ENCODE measurements at places on chromosomes 2 and 18.

- no peak for DNase-seq
Measured at GRCh38 chr18:35694808-35695207, 113.3 kb downstream of the GALNT1 start.

DNA sequence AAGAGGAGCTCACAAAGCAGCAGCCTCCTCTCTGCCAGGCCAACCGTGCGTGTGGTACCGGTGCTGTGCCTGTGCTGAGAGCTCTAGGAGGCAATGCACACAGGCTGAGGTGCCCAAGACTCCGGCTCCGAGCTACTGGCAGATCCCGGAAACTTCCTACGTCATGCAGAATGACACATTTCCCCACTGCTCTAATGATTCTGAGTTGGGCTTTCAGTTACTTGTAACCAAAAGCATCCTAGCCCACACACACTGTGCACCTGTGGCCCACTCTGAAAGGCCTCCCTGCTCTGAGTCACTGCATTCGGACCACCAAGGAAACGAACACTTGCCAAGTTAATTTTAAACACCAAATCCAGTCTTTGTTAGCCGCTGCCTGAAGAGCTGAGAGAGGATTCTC lies 9.3 kb upstream of the RNU4ATAC start:
- no peak for DNase-seq

- DNase-seq: no peak
Measured at GRCh38 chr2:181685150-181685688, 4.9 kb upstream of the NEUROD1 start.

DNA sequence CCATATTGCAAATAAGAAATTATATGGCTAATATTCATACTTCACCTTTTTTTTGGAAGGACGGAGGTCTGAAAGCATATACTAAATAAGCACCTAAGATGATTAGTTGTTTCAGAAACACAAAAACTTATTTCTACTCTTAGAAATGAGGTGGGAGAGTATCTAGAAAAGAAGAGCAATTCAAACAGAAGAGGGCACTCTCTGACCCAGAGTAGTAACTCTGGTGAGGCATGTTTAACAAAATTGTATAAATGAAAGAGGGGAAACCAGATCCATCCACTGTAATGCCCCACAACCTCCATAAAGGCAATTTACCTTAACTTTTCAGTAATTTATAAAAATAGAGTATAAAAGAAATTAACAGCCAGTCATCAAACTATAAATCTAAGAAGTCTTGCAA lies 669.6 kb upstream of the VRK2 start:
- DNase-seq: no peak

DNA sequence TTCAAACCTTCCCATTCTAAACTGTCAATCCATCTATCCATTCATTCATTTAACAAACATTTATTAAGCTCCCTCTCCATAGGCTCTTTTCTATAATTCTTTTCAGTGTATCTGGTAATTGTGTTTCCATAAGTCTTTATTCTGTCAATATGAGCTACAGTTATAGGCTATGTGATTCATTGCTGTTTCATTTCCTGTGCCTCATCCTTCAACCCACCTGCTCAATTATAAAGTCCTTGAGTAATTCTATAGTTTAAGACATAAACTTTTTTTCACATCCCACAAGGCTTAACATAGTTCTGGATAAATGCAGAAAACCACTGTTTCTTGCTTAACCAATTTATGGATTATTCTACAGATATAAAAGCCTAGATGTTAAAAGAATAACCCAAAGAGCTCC lies 84.2 kb upstream of the PIK3C3 start:
- no peak for DNase-seq

GRCh38 chr2:204354442-204354856 lies 190.8 kb upstream of the PARD3B start:
- no peak for DNase-seq

GRCh38 chr2:13819896-13820295 lies 812.6 kb upstream of the LRATD1 start:
- no peak for DNase-seq

DNA sequence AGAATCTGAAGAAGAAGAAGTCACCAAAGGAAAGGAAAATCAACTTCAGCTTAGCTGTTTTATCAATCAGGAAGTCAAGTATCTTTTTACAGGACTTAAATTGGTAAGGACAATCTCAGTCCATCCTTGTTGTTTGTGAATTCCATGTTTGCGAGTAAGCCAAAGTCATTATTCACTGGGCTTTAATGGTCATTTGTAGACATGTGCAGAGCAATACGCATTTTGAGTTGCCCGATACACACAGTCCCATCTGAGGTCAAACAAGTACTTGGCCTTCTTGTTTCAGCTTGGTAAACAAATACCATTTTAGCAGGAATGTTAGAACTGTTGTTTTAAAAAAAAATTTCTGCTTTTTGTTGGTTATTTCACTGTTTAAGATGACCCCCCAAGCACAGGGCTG lies 40.9 kb downstream of the USP14 start:
- no peak for DNase-seq

DNA sequence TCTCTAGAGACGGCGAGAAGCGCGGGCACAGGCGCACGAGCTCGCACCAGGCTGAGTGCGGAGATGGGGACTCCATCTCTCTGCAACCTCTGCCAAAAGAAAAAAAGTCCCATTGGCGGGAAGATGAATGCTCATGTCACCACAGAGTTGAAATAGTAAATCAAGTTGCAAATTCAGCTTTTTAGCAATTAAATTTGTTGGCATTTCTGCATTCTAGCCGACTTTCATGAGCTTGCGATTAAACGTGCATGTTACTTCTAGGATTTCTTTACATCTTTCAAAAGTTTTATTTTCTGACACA lies 588 bp downstream of the CHAC2 start:
- peak; percentile 63 for DNase-seq

DNA sequence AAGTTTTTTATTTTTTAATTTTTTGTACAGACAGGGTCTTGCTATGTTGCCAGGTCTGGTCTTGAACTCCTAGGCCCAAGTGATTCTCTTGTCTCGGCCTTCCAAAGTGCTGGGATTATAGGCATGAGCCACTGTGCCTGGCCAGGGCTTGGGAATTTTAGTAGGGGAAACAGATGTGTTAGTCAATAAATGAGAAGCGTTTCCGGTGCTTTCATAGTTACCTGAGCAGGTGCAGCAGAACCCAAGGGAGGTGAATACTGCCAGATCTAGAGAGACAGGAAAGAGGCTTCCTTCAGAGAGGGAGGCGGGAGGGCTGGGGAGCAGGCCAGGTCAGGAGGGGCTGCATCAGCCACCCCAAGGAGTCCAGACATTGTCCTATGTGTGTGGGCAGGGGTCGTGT lies 30.5 kb upstream of the IMPA2 start:
- DNase-seq: no peak

DNA sequence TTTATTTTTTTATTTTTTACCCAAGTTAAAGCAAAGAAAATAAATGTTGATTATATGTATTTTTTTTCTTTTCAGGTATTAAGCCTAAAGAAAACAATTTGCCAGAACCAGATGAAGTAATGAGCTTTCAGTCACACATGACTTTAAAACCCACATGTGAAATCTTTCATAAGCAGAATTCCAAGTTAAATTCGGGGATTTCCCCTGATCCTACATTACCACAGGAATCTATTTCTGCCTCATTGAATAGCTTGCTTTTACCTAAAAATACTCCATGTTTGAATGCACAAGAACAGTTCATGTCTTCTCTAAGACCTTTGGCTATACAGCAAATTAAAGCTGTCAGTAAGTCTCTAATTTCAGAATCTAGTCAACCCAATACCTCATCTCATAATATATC lies 26.6 kb downstream of the GEN1 start:
- no peak for DNase-seq

DNA sequence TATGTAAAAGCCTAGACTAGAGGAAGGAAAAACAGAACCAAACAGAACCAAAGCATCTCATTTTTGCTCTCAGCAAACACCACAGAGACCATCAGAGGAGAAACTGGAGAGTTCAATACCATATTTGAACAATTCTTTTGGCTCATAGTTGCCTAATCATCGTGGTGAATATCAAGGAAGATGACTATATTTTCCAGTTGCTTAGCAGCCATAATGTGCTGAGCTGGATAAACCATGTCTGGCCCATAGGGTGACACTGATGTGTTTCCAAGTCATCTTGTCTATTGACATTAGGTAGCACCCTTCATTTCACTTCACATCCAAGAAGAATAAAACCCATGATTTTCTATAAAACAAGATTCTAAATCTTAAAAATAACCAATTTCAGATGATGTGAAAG lies 5.9 kb upstream of the XRCC5 start:
- DNase-seq: no peak

GRCh38 chr2:30752811-30753210 lies 54.4 kb downstream of the CAPN13 start:
- no peak for DNase-seq

- no peak for DNase-seq
Measured at GRCh38 chr2:75102011-75102410, 97.3 kb downstream of the TACR1 start.

- DNase-seq: no peak
Measured at GRCh38 chr2:7730449-7730848, 813.2 kb downstream of the RNF144A start.

GRCh38 chr2:168650781-168651180 lies 151.7 kb upstream of the NOSTRIN start:
- DNase-seq: no peak

DNA sequence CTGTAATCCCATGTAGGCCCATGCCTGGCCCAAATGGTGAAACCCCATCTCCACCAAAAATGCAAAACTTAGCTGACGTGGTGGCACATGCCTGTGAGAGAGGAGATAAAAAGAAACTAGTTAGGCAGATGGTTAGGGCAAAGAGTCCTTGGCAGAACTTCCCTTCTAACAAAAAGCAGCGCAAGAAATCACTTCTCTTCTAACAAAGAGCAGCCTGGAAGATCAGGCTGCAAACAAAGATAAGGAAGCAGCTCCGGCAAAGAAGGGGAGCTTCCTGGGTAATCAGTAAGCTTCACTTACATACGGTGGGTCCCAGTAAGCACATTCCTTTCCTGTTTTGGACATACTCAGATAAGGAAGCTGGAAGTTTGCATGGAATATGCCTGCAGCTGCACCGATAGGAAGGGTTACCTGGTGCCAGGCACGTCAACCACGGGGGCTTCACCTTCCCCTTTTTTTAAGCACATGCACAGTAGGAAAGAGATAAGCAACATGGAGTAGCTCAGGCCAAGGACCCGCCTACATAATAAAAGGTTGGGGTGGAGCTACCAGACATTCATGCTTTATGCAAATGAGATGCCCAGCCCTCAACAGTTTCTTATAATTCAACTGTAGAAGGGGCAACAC lies 61.0 kb upstream of the SLC25A52 start:
- no peak for DNase-seq

DNA sequence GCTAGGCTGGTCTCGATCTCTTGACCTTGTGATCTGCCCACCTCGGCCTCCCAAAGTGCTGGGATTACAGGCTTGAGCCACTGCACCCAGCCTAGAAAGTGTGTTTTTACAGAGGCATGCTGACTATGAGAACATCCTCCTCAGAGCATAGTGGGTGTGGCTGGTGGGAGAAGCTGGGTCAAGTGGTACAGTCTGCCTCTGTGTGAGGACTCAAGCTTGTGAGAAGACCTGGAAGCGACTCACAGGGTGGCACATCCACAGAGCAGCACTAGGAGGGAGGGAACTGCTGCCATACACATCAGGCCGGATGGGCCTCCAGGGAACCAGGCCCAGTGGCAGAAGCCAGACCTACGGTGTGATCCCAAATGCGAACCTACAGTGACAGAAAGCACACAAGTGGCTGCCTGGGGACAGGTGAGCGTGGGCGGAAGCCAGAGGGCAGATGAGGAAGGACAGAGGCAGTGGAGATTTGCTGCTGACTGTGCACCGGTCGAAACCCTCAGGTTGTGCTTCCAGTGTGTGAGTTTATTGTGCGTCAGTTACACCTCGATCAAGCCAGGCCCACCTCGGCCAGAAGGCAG lies 8.9 kb downstream of the ARHGEF4 start:
- no peak for DNase-seq

DNA sequence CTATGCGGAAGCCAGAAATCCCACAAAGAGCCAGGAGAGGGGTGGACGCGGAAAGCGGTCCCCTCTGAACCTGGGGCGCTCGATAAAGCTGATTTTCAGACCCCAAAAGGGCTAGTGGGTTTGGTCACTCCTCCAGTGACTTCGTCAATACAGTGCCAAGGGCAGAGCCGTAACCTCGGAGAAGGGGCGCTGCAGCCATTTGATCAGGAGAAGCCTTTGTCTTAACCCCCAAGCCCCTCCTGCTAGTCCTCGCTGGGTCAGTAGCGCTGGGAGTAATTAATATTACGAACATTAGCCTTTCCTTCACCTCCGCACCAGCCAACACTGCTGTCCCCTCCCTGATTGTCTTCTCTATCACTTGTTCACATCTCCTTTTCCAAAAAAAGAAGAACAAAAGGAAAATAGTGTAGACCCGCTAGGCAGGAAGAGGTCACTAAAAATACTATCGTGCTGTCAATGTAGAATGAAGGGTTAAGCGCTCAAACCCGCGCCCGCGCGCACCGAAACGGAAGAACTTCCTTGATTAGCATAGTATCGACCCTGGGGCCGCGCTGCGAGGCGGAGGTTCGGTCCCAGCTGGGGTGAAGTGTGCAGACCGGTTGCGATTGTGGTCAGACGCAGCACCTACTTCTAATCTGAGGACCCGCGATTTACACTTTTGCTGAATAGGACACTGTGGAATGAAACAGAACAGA lies 63.2 kb upstream of the MAPRE2 start:
- peak; percentile 38 for DNase-seq

GRCh38 chr2:63301481-63301880 lies 250.9 kb downstream of the OTX1 start:
- DNase-seq: no peak

- no peak for DNase-seq
Measured at GRCh38 chr2:33229646-33230045, 246.8 kb upstream of the RASGRP3 start.

GRCh38 chr2:190486037-190486623 lies 48.4 kb downstream of the NEMP2 start:
- no peak for DNase-seq

DNA sequence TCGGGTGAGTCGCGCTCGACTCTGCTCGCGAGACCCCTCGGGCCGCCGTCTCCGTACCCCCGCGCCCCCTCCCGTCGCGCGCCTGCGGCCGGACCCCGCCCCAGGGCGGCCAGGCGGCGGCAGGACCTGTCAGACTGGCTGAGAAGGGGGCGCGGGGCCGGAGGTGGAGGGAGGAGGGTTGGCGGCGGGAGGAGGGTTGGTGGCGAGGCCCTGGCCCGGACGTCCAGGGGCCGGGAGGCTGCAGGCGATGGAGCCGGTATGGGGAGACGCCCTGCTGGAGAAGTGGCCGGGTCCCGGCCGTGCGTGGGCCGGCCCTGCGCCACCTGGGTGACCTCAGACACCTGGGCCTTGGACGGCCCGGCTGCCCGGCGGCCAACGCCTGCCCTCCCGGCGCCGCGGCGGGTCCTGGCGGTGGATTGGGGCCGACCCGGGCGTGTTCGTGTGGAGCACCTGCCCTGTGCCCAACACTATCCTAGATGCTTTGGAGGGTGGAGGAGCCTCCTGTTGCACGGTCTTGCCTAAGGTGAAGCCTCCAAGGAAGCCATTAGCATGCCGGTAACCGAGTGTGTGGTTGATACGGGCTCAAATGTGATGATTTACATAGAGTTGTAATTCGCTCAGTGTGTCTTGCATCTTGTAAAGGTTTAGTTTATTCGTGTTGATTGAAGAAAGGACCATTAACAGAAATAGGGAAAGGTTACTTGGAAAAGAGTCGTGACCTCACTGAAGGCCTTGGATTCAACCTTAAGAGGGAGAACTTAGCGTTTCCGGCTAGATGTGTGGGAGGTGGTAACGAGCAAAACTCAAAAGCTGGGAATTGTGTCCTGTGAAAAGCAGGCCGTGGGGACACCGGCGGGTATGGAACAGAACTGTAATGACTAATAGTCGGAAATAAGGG lies 550 bp downstream of the MYL12B start:
- DNase-seq: no peak

GRCh38 chr2:63827749-63828148 lies 13.9 kb upstream of the UGP2 start:
- no peak for DNase-seq

- no peak for DNase-seq
Measured at GRCh38 chr2:201996006-201996405, 37.6 kb upstream of the FZD7 start.

Measured in DMS79 treated with DMSO at 0.1 percent for 48 hours (cell line).